ENCODE measurements at places on chromosomes 7 and 10.

GRCh38 chr10:6044060-6044459 is 18.1 kb downstream of the IL2RA start:
- no peak for DNase-seq

DNA sequence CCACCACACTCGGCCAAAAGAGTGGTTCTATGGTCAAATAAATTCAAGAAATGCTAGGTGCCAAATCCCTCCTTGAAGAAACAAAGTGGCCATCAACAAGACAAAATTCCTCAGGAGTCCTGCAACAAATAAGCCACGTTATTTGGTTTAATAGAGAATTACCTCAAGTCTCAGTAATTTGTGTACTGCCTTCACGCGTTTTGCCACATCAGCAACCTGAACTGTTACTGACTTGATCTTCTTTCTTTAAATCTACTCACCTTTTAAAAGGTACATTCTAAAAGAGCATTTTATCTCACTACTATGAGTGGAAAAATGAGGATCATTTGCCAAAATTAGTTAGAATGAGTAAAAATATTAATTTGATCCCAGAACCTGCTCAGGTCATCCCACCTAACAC is 34.6 kb upstream of the LCOR start:
- no peak for DNase-seq

DNA sequence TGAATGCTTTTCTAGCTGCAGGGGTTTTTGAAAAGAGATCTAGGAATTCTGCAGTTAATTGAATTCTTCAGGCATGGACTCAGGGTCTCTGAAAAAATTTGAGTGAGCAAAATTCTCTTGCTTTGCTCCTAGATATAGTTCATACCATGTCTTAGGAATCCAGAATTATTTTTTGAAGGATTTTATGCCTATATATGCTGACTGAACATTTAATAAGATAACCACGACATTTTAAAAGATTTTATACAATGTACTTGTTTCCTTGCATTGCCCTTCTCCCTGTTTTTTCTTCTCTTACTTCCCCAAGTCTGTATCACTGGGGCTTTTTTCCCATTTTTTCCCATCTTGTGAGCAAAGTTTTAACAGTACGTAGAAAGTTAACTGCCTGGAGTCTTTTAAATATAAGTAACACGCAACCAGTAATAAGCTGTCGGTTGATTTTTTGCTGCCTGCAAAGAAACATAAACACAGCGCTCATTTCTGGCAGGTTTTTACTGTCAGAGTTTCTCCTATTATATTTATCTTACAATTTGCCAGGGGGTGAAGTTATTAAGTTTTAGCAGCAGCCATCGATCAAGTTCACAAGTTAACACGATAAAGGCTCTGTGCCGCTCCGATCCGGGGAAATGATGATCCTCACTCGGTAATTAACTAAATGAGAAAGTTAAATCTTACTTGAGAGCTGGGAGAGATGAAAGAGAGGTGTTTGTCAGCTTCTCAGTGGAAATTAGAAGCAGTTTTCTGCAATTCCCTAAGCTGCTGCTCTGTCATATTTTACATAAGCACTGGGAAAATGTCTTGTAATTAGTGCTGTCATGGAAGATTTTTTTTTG is 81.0 kb downstream of the POLL start:
- no peak for DNase-seq

GRCh38 chr10:58023341-58024073 is 244.2 kb downstream of the IPMK start:
- no peak for DNase-seq

- DNase-seq, result no peak
Observed at GRCh38 chr10:111475720-111476119, 398.9 kb downstream of the ADRA2A start.

DNA sequence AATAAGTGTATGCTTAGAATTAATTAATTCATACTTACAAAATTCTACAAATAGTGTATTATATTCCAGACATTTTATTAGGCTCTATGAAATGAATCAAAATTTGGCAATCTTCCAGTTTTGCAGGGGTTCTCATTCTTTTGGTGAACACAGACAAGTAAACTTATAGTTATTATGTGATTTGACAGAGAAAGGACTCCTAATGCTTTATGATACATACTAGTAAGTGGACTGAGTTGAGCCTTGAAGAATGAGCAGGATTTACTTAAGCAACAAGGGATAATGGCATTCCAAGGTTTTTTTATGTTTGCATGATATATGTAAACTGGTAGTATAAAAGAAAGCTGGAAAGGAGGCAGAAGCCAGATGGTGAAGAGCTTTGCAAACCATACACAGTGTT is 145.7 kb upstream of the FERD3L start:
- DNase-seq, result no peak

GRCh38 chr10:126092366-126093215 is 196.2 kb downstream of the FANK1 start:
- DNase-seq, result no peak

- DNase-seq, result no peak
Observed at GRCh38 chr7:42319631-42320030, 82.6 kb upstream of the GLI3 start.

GRCh38 chr7:2621061-2621828 is 10.5 kb upstream of the TTYH3 start:
- no peak for DNase-seq

DNA sequence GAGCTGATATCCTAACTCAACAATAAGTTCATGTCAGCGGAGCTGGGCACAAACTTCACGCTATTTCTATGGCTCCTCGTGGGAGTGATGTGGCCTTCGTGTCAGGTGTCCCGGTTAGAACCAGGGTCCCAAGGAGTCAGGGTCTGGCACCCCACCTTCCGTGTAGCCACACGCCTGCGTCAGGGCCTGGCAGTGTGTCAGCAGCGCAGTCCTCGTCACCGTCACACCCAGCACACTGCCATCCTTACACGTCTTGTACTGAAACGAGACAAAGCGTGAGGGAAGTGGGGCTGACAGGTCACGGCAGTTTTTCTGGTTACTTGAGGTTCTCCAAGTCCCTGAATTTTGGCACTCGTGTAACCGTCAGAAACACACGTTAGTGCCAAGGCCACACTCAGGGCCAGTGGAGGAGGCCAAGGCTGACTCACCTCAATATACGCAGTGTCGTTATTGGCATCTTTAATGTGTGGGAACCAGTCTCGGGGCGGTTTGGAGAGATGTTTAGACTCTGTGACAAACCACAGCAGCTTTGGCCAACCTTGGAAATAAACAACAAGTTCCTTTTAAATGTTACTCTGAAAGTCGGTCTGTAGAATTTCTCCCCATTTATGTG is 254.7 kb downstream of the ZMYND11 start:
- DNase-seq, result no peak

DNA sequence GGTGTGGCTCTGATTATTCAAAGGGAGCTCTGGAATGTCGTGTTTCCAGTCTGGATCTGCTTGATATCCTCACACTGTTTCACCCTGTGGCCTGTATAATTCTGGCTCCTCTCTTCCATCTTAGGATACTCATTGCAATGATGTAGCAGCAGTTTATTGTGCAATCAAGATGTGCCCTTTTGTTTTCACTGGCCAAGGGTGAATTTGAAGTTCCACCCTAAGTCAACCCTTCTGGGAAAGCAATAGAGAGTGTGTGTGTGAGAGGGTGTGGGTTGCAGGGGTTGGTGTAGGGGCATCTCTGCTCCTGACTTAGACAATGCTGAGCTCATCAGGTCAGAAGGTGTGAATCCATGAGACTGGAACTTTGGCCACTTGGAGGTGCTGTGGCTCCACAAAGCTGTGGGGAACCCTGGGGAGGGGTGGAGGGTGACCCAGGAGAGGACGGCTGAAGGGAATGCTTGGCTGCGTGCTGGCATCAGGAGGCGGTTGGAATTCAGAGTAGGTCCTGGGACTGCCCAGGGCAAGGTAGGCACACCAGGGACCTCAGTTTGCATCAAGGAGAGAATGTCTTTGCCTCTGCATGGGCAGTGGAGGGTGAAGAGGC is 118.0 kb upstream of the PRSS58 start:
- no peak for DNase-seq

- no peak for DNase-seq
Observed at GRCh38 chr7:26167303-26167934, 15.4 kb downstream of the NFE2L3 start.
